ENCODE measurements at places on chromosomes 2 and 18.

DNA sequence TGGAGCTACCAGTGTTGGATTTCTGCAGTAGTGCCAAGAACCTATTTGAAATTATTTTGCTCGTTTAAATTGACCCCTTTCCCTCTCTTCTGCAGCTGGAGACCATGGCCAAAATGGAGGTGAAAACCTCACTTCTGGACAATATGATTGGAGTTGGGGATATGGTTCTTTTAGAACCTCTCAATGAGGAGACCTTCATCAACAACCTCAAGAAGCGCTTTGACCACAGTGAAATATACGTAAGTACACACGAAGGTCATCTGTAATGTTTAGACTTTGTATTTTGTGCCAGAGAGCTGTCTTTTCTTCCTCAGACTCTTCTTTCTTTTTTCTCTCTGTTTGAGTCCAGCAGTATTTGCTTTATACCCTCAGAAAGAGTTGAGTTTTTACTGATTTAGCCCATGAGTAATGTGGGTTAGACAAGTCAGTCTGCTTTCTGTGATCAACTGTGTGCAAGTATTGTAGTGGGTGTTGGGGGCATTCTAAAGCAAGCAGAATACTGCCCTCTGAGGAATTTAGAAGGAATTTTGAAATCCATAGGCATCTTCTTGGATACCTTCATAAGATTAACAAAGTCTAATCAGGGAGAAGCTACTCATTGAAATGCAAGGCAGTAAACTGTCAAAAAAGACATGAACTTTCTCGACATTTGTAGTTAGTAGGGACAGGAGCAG lies 31.7 kb downstream of the MYO1B start:
- DNase-seq: no peak

- no peak for DNase-seq
These were observed 152.9 kb upstream of the SESTD1 start for GRCh38 chr2:179417436-179417949.

DNA sequence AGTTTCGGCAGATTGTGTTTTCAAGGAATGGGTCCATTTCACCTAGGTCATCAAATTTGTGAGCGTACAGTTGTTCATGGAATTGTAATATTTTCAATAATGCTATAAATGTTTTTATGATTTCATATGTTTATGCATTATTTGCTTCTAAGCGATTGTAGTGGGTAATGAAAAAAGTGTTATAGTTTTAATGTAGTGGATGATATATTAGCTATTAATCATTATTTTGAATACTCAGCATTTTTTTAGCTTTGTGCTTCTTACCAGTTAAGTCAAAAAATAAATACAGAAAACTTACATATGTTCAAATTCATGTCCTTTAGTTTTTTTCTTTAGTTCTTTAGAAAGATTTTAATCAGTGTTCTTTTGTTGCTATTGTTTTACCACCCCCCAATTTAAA lies 677.0 kb downstream of the STK39 start:
- no peak for DNase-seq

GRCh38 chr2:127429291-127429690 lies 11.1 kb downstream of the PROC start:
- DNase-seq: no peak

DNA sequence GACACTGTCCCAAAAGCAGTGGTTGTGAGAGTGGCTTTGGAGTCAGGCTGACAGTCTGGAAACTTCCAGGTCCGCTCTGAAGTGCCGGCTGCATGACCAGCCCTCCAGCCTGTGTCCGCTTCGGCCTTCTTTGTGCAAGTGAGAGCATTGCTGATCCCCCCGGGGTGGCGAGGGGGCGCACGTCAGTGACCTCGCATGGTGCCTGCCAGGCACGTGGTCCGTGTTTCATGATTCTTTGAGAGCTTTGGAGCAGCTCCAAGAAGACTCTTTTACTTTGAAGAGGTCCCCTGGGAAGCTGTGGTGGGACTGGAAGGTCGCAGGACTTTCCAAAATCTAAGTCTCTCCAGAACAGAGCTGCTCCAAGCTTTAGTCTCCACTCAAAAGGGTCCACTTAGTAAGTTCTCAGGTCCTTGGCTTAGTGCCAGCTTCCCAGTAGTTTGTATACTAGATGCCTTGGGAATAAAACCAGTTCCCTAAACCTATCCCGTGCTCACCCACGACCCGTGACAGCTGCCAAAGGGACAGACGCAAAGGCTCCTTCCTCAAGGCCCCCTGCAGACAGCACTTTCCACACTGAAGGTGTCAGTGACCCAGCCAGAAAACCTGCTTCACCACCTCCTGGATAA lies 68.8 kb downstream of the ADI1 start:
- no peak for DNase-seq

DNA sequence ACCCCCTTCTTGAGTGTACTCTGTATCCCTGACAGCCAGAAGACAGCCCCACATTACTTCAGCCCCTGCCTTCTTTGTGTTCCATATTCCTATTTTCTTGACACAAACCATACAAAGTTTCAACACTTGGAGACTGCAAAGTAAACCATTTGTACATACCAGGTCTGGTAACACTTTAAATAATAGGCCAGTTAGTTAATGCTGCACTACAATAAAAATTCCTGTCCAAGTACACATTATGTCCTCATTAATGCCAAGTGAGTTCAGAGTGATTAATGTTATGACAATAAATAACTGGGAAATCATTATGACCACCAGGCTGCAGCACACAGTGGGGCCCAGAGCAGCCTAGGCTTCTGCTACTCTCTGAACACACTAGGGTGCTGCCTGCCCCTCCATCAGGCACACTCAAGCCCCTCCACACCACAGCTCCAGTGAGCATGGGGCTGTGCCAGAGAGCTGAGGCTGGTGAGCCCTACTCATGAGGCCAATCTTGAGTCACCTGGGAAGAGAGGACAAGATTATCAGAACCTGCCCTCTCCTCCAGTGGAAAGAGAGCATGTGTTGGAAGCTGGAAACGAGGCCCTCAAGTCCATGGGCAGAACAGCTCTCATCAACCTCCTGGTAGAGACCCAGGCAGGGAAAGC lies 138.7 kb downstream of the TTC32 start:
- DNase-seq: no peak

DNA sequence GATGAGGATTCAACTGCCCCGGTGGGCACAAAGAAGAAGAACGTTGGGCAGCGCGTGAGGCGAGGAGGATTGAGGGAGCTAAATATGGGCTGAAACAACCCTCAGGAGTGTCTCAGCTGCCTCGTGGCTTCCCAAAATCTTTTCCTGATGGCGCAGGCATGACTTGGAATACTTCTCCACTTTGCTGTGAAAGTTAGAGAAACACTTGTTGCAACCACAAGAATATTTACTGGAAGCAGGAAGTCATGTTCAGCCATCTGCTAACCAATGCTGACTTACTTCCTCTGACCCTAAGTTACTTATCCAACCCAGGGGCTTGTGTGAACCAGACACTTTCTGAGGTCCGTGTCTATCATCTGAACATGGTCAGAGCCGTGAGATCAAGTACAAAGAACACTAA lies 148.8 kb downstream of the ARL4C start:
- no peak for DNase-seq

DNA sequence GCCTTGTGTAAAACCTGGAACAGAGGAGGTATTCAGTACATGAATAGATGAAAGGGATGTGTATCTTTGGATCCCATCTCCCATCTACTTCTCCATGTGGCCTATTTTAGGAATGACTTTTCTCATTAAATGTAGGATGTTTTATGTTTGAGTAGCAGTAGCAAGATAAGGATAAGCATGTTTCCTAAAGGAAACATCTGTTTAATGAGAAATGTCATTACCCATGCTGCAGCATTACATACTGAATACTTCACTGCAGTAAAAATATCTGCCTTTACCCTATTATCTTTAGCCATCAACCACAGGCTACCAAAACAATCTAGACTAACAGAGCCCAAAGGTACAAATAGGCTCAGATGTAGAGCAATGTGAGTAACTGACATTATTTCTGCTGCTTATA lies 419.2 kb upstream of the CYRIA start:
- DNase-seq: no peak

DNA sequence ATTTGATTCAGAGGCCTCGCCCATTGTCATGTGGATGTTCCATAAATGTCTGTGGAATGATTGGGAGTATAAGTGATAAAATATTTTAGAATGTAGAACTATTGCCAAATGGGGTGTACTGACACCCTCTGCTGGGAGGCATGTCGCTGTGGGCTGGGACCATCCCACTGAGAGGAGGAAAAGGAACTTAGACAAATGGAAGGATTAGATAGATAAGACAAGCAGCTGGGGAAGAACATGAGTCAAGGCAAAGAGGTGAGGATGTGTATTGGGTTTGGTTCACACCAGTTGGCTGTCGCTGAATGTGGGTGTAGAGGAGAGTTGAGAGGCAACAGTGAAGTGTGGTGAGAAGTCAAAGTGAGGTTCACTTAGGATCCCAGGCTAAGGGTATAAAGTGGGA lies 4.0 kb downstream of the C2orf74 start:
- no peak for DNase-seq

GRCh38 chr2:2866459-2866858 lies 511.2 kb downstream of the EIPR1 start:
- DNase-seq: no peak

DNA sequence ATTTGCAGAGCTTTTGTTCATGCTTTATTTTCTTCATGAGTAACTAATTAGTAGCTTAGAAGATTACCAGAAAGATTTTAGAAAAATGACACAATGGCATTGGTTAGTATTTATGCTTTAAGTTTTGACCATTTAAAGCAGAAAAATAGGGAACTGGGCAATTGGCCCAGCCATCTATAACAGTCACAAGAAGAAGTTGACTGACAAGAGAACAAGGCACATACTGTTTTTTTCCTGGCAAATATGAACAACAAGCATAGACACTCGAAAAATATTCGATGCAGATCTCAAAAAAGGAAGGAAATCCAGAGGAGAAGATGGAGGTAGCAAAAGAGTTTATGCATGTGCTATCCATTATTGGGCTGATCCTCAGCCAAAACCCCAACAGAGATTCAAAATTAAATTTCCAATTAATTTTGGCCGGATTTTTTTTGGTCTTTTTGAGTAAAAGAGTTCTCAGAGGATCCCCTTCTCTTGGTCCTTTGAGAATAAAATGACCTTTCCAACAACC lies 200.8 kb upstream of the SLC35G4 start:
- no peak for DNase-seq

- no peak for DNase-seq
These were observed 26.8 kb downstream of the MRPL35 start for GRCh38 chr2:86226070-86226469.

GRCh38 chr18:35822413-35822812 lies 150.1 kb upstream of the RMP24 start:
- no peak for DNase-seq

- no peak for DNase-seq
These were observed 207.8 kb downstream of the MYT1L start for GRCh38 chr2:2123238-2123637.

GRCh38 chr18:34650121-34650545 lies 60.0 kb upstream of the DTNA start:
- no peak for DNase-seq
